ENCODE measurements at places on chromosomes 7 and 10. TPM values are rescaled to one million over a fixed set of nuclear protein-coding genes. Genes with fewer than 3 reads are reported as not detected.
A peak's percentile ranks its signal among the peaks of the same experiment; 100 is the strongest.

SEMA3A gene
- total RNA-seq, result 0.13 TPM

DNA sequence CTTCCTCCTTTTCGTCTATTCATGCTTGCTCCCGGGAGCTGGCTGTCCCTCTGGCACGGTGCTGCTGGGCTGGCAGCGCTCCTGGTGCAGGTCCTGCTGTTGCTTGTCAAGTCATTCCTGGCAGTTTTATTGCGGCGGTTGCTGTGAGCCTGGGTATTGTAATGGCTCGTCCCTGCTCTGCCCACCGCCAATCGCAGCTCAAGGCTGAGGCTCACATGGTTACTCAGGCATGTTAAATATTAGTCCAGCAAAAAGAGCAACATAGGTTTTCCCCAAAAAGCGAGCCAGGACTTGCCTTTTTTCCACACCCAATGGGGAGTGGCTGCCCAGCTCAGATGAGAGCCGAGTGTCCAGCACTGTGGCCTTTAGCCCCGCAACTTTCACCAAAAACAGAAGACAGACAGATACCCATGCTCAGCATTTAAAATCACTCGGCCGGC, 492.9 kb upstream of the FOXK1 start:
- DNase-seq, result no peak
- no peaks in the 10 kb centered on the region for H3K4me1 ChIP-seq
- H3K27me3 ChIP-seq, result no peaks in the 10 kb centered on the region
- H3K36me3 ChIP-seq, result no peaks in the 10 kb centered on the region
- H3K4me3 ChIP-seq, result no peak overlapping the region
- H3K27ac ChIP-seq, result no peak overlapping the region

DNA sequence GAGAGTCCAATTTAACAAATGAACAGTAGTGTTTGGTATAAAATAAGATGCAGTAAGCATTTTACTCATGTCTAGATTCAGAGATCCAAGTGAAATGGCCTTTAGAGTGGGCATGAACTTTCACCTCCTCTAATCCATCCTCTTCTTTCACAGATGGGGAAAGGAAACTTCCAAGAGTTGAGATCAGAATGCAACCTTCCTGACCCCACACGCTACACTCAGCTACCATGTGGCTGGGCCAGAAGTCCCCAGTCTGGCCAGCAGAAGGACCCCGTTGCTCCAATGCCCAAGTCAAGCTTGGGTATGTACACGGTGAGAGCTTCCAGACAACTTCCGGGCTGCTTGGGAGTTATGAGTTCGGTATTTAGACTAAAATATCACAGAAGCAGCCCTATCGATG, 228.0 kb downstream of the ELMO1 start:
- H3K27me3 ChIP-seq, result no peaks in the 10 kb centered on the region
- no peak overlapping the region for H3K27ac ChIP-seq
- H3K4me1 ChIP-seq, result no peaks in the 10 kb centered on the region
- H3K36me3 ChIP-seq, result peaks cover 16% of the 10 kb centered on the region

DNA sequence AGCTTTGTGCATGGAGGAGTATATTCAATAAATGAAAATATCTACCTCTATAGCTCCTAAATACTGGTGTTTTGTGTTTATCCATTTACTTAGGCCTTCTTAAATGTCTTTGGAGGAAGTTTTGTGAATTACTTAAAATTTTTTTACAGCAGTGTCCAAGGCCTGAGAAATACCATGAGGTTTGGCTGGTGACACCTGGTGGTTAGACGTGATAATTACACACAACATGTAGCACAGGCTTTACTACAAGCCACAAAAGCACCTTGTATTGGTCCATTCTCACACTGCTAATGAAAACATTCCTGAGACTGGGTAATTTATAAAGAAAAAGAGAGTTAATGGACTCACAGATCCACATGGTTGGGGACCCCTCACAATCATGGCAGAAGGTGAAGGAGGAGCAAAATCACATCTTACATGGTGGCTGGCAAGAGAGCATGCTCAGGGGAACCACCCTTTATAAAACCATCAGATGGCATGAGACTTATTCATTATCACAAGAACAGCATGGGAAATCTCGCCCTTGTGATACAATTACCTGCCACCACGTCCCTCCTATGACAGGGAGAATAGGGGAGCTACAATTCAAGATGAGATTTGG, 20.6 kb downstream of the HYAL4 start:
- no peak overlapping the region for H3K4me3 ChIP-seq
- DNase-seq, result peak; percentile 78
- H3K27me3 ChIP-seq, result no peaks in the 10 kb centered on the region
- H3K4me1 ChIP-seq, result no peaks in the 10 kb centered on the region
- H3K27ac ChIP-seq, result no peak overlapping the region

GRCh38 chr10:77251297-77252013, 386.2 kb downstream of the KCNMA1 start:
- peaks cover 15% of the 10 kb centered on the region for H3K4me1 ChIP-seq
- H3K4me3 ChIP-seq, result no peak overlapping the region
- H3K36me3 ChIP-seq, result no peaks in the 10 kb centered on the region
- no peaks in the 10 kb centered on the region for H3K27me3 ChIP-seq

FAM25G gene
- not detected for total RNA-seq

TCERG1L gene
- total RNA-seq, result not detected

All from natural killer cell (primary cell).